ENCODE measurements at places on chromosomes 11 and 22. TPM values are rescaled to one million over a fixed set of nuclear protein-coding genes. Genes with fewer than 3 reads are reported as not detected.

GRCh38 chr11:47991266-47991830 lies 11.0 kb downstream of the PTPRJ start:
- DNase-seq, result peak; percentile 71

DNA sequence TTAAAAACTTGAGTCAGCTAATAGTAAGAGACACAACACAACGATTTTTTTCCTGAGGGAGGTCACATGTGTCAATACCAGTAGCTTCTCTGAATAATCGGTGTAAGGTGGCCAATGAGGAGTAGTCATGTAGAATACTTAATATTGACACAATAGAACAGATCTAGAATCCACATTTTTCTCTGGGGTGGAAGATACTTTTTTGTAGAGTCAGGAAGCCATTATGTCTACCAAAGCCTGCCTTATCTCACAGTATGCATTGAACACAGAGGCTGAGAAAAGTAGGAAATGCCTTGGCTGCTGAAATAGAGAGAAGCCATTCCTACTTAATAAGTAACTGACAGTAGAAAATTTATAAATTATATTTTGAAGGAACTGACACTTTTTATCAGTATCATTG lies 725.0 kb downstream of the METTL15 start:
- DNase-seq, result no peak

GRCh38 chr22:22129387-22129786 lies 115.2 kb upstream of the VPREB1 start:
- no peak for DNase-seq

GRCh38 chr11:128458321-128458720 lies 129.0 kb downstream of the ETS1 start:
- no peak for DNase-seq

DNA sequence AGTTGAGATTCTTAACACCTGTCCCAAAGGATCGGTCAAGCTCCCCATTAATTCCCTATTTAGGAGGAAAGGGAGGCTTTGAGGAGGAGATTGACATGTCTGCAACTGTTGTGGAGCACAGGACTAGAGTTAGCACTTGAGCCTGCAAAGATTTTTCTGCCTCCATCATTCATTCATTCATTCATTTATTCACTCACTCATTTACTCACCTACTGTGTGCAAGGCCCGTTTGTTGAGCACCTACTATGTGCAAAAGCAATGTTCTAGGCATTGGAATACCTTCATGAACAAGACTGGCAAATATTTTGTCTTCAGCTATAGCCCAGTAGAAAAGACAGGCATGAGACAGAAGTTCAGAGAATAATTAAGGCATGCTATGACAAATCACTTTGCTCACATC lies 43.2 kb upstream of the CD82 start:
- no peak for DNase-seq

DNA sequence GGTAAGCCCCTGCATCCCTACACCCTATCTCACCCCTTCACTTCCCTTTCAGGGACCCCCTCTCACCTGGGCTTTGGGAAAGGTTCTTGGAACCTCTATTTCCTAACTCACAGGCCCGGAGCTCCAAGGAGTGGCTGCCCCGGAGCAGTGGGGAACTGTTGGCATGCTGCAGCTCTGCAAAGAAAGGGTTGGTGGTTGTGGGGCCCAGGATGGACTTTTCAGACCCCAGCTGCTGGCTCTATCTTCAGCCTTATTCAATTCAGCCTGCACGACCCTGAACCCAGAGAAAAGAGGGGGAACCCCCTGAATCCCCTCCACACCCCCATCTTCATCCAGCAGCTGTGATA lies 10.0 kb downstream of the ROBO4 start:
- DNase-seq, result no peak

DNA sequence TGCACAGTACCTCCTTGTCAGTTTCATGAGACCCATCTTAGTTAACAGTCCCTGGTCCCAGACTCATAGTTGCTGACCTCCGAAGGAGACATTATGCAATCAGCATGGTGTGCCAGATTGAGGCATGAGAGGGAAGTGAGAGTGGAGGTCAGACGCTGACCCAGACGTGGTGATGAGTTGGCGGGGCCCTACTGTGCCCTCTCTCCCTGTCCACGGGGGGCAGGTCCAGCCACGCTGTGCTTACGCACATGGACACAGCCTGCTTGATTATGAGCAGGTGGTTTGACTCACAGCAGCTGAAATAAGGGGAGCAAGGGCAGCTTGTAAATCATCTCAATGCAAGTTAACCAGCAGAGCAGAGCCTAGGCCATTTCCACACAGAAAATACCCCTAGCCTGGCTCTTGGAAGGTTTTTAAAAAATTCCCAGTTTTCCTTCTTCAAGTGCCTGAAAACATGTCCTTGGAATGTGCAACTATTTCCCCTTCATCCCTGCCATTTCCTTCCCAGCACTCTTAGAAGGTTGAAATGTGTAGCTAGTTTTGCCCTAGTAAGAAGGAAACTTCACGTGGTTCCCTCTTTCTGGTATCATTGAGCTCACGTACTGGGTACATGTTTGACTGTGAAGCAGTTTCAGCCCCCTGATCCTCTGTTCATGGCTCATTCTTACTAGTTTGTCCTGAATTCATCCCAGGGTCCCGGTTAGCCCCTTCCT lies 122.6 kb upstream of the SORL1-AS1 start:
- DNase-seq, result no peak

DNA sequence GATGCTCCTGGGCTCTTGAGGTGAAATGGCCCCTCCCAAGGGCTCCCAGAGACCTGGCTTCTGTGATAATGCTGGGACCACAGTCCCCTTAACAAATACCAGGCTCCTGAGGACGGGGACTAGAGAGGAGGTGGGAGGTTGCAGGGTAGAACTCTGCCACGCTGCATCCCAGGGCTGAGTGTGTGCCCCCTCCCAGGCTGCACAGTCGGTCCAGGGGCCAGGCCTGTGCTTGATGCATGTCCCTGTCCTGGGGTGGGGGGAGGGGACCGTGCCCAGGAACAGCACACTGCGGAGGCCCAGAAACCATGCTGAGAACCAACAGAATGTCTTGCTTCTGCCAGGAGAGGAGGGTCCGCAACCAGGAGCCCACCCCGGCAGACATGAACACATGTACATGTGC lies 9.3 kb downstream of the CSF2RB start:
- no peak for DNase-seq

DNA sequence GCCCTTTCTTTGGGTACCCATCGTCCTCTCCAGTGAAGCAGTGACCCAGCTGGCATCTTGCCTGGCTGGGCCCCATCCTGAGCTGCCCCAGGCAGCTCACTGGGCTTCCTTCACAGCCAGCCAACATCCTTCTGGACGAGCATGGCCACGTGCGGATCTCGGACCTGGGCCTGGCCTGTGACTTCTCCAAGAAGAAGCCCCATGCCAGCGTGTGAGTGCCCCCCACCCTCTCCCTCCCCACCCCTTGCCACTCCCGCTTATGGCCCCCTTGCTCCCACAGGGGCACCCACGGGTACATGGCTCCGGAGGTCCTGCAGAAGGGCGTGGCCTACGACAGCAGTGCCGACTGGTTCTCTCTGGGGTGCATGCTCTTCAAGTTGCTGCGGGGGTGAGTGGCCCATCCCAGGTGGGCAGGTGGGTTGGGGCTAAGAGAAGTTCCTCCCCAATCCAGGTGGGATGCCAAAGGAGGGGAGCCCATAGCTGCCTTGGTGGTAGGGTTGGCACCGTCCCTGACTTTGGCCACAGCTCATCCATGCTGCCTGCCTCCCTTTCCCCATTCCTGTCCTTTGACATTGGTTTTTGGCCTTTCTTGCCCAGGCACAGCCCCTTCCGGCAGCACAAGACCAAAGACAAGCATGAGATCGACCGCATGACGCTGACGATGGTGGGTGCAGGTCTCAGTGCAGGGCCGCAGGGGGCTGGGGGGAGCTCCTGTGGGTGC lies 6.8 kb upstream of the ANKRD13D start:
- peak; percentile 68 for DNase-seq

GRCh38 chr11:34300926-34301295 lies 56.9 kb downstream of the ABTB2 start:
- no peak for DNase-seq

GRCh38 chr11:104000798-104001197 lies 35.6 kb upstream of the DDI1 start:
- DNase-seq, result no peak

DNA sequence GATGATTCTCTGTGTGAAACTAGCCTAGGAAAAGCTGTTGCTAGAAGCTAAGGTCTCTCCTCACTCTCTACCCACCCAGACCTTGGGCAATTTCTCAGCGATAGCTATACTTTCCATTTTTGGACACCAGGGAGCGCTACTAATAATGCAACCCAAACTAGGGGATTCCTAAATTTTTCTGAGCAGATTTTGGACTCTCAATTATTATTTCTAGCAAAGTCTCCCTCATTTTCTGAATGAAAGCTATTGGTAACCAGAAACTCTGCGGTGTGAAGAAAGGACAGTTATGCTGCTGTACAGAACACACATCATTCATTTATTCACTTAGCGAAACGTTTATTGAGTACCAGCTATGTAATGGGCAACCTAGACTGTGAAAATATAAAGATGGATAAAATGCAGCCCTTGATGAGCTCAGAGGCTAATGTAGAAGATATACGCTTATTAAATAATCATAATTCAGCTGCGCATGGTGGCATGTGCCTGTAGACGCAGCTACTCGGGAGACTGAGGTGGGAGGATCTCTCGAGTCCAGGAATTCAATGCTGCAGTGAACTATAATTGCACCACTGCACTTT lies 6.1 kb upstream of the STIM1 start:
- DNase-seq, result no peak

The MMP1 gene
- polyA plus RNA-seq, result 1.7 TPM

The SLC5A1 gene
- polyA plus RNA-seq, result 1.1 TPM

The KRTAP5-7 gene
- polyA plus RNA-seq, result not detected

The SLCO2B1 gene
- polyA plus RNA-seq, result 3.6 TPM

The HBB gene
- polyA plus RNA-seq, result 3.9 TPM

The C11orf87 gene
- not detected for polyA plus RNA-seq
